ENCODE measurements at places on chromosomes 4 and X.

DNA sequence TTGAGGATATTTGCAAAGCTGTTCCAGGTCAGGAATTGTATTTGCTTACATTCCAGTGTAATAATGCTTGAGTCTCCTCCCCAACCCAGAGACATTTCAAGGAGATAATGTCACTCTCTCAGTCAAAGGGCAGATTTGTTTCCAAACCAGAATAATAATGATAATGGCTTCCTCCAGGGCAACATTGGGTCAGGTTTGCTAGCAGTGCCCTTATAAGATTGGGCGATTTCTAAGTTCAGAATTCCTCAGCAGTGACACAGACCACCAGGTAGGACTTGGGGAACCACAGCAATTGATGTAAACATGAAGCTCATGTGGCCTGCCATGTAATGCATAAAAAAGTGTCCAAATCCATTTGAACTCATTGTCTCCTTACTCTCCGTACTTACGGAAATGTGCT lies 125.2 kb downstream of the BMP15 start:
- DNase-seq, result no peak

- DNase-seq, result no peak
Measured at GRCh38 chr4:25299476-25300203, 12.9 kb upstream of the ZCCHC4 start.

- no peak for DNase-seq
Measured at GRCh38 chr4:1200425-1201035, 28.1 kb upstream of the SPON2 start.

DNA sequence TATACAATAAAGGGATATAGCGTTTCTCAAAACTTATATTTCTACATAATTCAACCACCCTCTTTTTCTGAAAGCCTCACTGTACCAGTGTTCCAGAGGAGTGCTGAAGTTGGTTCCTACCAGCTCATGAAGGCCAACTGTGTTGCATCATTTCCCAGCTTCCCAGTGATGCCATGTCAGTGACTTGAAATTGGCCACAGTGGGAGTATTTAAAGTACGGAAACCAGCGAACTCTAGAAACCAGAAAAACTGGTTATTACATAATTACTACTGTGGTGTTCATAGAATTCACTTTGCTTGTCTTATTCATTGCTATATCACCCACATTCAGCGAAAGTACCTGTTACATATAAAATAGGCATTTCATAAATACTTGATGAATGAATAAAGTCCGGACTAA lies 135.4 kb downstream of the GC start:
- no peak for DNase-seq

DNA sequence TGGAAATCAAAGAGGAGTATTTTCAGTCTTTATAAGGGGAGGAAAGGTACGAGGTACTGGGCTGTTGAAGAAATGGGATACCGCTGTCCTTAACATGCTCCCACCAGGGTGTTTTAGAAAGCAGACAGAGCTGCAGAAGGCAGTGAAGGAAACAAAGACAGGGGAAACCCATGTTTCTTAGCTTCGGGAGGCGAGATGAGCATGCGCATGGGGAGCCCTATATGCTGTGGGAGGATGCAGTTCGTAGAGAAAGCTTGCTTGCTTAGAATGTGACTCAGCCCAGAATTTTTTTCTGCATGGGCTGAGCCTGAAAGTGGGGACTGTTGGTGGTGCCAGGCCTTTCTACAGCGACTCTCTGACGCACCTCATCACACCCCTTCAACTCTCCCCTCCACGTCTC lies 28.8 kb upstream of the SCOC start:
- DNase-seq, result peak; percentile 57

DNA sequence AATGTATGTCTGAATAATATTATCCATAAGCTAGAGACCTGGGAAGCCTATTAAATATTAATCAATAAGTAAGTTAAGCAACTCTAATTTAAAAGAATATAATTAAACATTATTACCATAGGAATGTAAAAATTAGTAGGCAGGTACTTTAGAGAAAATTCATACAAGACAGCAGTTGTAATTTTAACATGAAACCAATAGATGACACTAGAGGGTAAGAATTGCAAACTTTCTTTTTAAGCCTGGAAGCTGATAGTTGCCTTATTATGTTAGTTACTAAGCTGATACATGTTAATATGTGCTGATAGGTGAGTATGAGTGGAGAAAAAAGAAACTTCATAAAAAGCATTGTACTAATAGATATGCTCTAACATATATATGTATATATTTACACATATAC lies 1157.4 kb downstream of the FAM133A start:
- peak; percentile 2 for DNase-seq

GRCh38 chr4:3494462-3494871 lies 31.4 kb downstream of the DOK7 start:
- DNase-seq, result no peak
